ENCODE measurements at places on chromosomes 7 and 10.

DNA sequence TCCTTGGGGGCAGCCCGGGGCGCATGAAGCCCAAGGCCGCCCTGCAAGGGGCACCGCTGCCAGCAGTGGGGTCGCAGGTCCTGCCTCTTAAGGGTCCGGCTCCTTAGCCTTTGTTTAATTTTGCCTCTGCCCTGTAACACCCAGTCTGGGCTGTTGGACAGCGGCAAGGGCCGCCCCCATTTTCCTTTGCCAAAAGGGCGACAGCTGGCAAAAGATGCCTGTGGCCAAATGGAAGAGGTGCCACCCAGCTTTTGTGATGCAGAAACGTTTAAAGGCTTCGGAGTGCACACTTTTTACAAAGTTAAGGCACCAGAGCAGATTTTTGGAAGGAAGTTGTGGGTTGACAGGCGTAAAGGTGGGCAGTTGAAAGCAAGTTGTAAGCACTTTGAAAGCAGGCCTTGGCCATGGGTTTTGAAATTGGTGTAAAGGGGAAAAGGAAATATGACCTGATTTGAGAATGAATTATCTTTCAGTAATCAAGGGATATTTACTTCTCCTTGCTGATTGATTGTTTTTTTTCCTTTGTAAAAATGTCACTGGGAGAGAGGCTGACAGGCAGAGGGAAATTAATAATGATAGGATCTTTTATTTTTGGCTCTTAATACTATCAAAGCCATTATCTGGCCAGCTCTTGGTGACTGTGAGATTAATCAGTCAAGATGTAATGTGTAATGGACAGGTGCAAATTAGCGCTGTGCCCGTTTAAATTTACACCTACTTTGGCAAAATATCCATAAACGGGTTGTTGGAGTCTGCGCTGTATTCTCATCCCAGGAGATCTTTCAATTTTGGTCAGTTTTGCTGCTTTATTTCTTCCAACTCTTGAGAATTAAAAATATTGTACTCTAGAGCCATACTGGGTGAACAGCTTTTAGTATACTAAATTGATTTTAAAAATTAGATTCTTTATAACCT, 1.2 kb downstream of the CASD1 start:
- DNase-seq, result no peak

DNA sequence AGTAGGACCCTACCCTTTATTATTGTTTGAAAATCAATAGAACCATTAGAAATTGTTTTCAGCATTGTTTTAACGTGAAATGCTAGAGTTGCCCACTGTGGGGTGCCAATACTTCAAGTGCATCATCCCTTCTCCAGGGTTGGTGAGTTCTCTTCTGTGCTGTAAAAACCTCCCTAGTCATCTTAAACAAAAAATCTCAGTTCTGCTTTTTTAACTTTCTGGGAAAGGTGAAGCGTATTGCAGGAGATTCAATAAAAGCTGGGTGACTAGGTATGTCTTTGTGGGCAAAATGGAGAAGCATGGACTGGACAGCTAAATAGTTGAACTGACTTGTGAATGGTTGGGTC, 699.1 kb downstream of the SUGCT start:
- no peak for DNase-seq

GRCh38 chr7:23654508-23654907, 25.5 kb upstream of the FAM221A start:
- DNase-seq, result no peak

DNA sequence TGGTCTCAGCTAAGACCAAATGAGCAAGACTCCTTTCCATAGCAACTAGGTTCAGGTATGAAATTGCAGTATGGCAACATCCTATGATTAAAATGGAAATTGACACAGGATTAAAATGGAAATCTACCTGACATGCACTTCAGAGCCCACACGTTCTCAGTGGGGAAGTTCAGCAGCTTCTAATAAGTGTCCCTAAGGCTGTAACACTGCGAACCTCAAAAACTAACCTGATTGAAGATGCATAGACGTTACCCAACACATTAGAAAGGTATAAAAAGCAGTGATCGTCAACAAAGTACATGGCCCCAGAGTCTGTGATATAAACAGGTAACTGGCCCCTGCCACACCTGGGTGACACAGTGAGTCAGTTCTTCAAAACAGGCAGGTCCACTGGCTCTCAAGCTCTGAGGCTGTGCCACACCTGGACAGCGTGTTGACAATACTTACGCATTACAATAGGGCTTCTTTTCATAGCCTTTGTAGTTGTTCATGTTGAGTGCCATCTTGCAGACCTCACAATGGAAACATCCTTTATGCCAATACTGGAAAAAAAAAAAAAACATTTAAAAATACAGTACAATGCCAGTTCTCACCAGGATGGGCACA, 274.9 kb upstream of the NEBL start:
- no peak for DNase-seq

DNA sequence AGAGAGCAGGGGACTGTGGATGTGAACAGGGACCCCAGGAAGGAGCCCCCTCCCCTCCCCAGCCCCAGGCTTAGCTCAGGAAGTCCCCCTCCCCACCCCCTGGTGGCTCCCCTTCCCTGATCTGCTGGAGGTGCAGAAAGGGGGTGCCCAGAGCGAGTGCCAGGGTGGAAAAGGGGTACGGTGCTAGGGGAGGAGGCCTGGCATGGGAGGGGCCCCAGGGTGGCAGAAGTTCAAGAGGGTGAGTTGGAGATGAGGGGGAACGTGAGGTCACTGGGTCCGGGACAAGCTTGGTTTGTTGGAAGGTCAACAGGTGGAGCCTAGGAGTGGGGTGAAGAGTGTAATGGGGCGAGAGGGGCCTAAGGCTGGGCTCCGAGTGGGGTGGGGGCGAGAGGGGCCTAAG, 21.5 kb upstream of the TBL2 start:
- DNase-seq, result no peak

- DNase-seq, result no peak
Measured at GRCh38 chr7:20374399-20374798, 43.7 kb downstream of the ITGB8 start.

- no peak for DNase-seq
Measured at GRCh38 chr10:35416619-35417312, 80.5 kb downstream of the CCNY start.

- no peak for DNase-seq
Measured at GRCh38 chr10:283140-283479, 147.9 kb downstream of the ZMYND11 start.

GRCh38 chr7:74138945-74139843, 35.0 kb upstream of the EIF4H start:
- no peak for DNase-seq

GRCh38 chr10:80270887-80271286, 18.6 kb downstream of the MAT1A start:
- DNase-seq, result no peak

DNA sequence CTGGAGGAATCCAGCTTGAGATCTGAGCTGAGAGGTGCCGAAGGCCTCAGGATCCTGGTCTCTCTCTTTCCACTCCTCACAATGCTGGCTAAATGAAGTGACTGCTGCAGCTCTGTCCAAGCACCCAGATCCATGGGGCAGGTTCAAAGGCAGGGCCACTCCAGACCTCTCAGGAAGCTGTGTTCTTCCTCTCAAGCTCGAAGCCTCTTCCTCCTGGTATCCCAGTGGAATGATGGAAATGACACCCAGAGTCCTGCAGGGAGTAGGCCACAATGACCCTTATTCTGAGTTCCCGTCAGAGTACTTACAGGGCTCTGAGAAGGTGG, 574.1 kb downstream of the GRID1 start:
- no peak for DNase-seq

GRCh38 chr10:119222537-119222936, 15.2 kb downstream of the GRK5 start:
- no peak for DNase-seq

DNA sequence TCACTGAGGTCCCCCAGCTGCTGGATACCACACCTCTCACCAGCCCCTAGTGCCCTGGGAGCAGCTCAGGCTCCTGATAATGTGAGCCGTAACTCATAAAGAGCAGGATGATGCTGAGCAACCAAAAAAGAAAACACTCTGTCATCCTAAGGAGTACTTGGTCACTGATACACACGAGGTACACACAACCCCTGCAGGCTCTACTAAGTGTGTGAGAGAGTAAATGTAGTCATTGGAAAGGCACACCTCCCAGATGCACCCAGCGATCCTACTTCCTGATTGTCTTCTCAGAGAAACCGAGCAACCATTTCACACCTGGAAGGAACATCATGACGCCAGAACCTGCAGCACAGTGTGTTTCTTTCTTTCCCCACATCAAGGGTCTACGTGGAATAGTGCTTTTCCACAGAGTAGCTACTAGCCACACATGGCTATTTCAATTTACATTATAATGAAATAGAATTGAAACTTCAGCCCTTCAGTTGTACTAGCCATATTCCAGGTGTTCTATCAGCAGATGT, 34.2 kb downstream of the FIGNL1 start:
- no peak for DNase-seq

DNA sequence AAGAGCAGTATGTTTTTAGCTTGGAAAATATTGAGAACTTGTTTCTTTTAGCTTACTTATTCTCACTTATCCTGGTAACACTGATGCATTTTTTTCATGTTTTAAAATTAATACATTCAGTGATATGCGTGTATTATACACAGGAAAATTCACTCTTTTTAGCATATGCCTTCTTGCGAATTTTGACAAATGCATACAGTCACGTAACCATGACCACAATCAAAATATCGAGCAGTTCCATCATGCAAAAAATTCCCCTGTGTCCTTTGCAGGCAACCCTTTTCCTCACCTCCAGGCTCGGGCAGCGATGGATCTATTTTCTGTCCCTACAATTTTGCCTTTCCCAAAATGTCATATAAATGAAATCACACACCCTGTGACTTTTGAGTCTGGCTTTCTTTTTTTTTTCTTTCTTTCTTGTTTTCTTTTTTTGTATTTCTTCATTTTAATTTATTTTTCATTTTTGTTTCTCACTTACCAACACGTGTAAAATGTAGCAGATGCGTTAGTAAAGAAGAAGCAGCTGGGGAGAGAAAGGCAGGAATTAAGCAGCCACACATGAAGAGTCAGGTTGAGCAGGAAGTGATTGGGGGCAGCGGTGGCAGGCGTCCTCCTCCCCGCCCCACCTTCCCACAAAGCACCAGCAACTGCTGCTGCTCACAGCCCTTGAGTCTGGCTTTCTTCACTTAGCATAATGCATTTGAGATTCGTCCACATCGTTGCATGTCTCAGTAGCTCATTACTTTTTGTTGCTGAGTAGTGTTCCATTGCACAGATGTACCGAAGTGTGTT, 29.9 kb downstream of the ADRB1 start:
- DNase-seq, result no peak

DNA sequence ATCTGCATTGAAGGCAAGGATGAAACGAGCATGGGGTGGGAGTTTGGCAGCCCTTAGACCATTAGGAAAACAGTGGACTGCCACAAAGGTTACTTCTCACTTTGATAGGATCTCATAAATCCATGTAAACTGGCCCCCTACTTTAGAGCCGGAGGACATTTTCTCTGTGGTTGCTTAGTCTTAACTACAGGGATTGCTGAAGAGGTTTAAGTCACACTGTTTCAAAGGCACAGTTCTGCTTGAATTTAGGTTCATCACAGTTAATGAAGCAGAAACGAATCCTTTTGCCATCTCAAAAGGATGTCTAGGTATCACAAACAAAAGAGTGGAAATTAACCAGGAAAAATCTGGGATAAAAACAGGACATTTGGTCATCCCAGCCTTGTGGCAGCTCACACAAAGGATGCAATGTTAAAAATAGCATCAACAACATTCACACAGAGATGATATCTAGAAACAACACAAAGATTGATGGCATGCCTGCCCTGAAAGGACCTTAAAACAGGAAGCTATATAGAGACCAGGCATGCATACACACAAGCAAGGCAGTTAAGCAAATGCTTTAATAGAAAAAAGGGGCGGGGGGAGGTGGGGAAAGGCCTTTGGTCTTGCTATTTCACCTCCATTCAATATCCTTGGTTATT, 74.0 kb downstream of the DOCK4 start:
- DNase-seq, result no peak

GRCh38 chr7:155002411-155003091, 373 bp downstream of the PAXIP1 start:
- DNase-seq, result no peak

DNA sequence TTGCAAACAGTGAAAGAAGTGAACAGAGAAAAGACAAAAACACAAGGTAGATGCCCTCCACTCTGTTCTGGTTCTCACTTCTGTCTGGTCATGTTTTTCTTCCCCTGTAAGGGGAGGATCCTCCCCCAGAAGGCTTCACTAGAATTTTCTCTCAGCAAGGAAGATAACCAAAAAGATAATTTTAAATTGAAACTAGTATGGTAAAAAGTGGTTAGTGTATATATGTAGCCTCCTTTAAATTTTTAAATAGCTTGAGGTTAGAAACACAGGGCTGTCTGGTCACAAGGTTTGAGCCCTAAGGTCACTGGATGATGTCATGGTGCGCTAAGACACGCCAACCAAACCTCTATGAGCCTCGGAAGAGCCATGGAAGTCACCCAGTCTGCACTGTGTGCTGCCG, 5.6 kb upstream of the PKD1L1 start:
- DNase-seq, result no peak

GRCh38 chr10:629186-629998, 60.1 kb downstream of the DIP2C start:
- no peak for DNase-seq

GRCh38 chr10:30092151-30092790, 32.9 kb upstream of the JCAD start:
- no peak for DNase-seq

GRCh38 chr7:22667562-22668239, 59.3 kb upstream of the IL6 start:
- no peak for DNase-seq

DNA sequence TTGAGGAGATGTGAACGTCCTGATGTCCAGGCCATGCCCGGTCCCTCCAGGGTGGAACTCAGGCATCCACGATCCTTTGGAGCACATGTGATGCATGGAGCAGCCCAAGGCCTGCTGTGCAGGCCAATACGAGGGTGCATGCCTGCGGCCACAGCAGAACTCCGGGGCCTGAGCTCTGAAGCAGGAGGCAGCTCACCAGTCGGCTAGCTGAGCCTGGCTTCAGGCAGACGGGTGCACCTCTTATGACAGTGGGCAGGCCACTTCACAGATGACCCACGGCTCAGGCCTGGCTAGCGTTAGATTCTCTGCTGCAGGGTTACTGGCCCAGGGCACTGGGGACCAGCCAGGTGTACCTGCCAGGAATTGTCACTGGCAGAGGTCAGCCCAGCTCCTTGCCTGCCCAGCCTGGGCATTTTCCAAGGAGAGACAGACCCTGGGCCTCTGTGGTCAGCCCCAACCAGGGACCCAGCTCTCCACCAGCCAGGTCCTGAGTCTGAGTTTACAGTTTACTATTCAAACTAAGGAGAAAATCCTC, 29.6 kb upstream of the INPP5A start:
- DNase-seq, result no peak

DNA sequence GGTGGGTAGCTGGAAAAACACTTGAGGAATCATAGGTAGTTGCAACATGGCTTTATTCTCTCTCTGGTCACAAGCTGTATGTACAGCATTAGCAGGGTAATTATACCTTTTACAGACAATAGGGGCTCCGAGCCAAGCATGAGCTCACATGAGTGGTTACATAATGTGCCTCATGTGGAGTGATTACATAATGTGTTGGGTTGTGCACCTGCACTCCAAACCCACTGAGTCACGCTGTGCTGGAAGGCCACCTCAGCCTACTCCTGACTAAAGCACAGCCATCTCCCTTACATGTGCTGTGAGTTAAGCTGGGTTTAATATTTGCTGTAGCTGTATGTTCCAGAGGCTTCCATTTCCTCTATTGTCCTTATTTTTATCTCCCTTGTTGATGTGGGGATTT, 348.7 kb upstream of the SEMA3C start:
- no peak for DNase-seq

- no peak for DNase-seq
Measured at GRCh38 chr7:35556515-35557471, 138.1 kb downstream of the HERPUD2 start.

- no peak for DNase-seq
Measured at GRCh38 chr10:43853369-43853768, 204.7 kb upstream of the ZNF32 start.

GRCh38 chr10:79380946-79381721, 33.9 kb downstream of the PPIF start:
- no peak for DNase-seq

Data from NCI-H2107 (cell line).